ENCODE measurements at places on chromosomes 5 and 9.

DNA sequence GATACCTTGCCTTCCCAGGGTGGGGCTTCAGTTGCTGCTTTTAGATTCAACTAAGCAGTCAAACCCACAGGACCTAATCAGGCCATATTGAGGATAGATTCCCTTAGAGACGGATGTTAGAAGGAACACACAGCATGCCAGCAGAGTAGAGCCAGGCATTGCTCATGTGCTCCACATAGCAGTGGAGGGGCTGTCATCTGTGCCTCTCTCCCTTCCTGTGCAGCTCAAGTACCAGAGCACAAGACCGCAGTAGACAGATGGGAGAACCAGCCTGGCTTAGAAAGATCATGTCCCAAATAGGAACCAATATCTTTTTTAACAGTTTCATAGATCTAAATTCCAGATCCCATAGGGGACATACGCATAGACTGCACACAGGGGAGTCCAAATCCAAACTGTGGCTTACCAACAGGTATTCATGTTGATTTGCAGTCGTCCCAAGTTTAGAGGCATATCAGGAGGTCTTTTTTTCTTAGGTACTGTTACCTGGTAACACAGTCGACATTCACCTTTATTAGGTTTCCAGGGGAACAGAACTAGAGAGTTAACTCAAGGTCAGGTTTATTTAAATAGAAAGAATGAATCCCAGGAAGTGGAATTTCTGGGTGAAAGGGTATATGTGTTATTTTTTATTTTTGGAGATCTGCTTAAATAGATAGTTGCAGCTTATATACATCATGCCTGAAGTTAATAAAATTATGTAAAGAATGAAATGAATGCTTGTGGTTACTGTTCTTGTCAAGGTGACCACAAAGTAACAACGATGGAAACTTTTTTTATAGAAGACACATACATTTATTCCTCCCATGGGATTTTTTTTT is 43.5 kb upstream of the PCAT7 start:
- peaks cover 25% of the 10 kb centered on the region for H3K4me1 ChIP-seq
- H3K27me3 ChIP-seq: no peaks in the 10 kb centered on the region
- H3K36me3 ChIP-seq: no peaks in the 10 kb centered on the region
- H3K4me3 ChIP-seq: no peak overlapping the region
- H3K27ac ChIP-seq: peak overlapping the region; percentile 73

GRCh38 chr9:14441115-14441514 is 127.2 kb upstream of the NFIB start:
- no peak overlapping the region for H3K4me3 ChIP-seq
- peaks cover 16% of the 10 kb centered on the region for H3K4me1 ChIP-seq
- no peak overlapping the region for H3K27ac ChIP-seq
- H3K27me3 ChIP-seq: peaks cover 3% of the 10 kb centered on the region
- no peaks in the 10 kb centered on the region for H3K36me3 ChIP-seq

DNA sequence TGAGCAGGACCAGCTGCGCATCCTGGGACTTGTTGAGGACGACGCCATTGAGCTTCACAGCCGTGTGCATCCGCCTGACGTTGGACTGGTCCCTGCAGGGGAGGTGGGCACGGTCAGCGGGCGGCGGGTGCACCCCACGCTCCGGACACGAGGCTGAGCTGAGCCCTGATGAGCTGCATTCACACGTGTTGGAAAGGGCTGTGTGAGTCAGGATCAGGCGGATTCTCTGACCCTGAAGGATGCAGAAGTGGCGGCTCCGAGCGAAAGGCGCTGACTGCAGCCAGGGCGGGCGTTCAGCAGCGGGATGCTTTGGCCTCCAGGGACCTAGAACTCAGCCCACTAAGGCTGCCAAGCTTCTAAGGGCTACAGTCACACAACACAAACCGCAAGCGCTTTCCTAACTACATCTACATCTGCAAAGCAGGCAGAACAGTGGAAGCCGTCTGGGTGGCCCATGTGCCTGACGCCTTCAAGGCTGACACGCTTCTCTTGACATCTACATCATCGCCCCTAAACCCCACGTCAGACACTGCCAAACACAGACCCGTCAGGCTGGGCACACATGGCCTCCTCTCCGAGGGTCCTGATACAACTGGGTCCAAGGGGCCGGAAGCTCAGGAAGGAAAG is 44.9 kb downstream of the NKD2 start:
- H3K27ac ChIP-seq: no peak overlapping the region
- H3K27me3 ChIP-seq: no peaks in the 10 kb centered on the region
- peaks cover 1% of the 10 kb centered on the region for H3K4me1 ChIP-seq
- DNase-seq: no peak
- no peak overlapping the region for H3K4me3 ChIP-seq
- H3K36me3 ChIP-seq: no peaks in the 10 kb centered on the region

DNA sequence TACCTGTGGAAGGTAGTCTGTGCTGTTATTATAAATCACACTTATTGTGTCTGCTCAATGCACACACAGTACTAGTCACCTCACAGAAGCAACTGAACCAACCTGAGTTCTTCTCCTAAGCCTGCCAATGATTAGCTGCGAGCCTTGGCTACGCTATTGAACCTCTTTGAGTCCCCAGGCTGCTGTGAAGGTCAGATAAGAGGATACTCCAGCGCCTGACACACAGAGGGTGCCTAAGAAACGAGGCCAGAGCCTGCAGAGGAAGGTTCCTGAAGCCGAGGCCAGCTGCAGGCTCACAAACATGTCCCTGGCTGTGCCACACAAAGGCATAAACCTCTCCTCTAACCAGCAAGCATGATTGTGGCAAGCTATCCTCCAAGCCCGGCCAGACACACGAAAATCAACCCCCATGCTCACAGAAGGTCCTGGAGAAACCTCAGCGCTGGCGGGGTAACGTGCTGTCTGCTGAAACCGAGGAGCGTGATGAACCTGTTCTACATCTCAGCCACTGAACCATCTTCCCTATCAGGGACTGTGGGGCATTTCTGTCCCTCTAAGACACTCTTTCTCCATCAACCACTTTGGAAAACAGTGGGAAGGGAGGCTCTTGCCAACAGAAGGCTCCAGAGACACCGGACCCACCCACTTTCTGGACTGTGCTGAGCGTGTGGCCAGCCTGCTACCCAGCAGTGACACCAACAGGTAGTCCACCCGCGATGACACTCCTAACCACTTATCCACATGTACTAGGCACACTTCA is 53.2 kb upstream of the SLC25A51 start:
- no peak overlapping the region for H3K27ac ChIP-seq
- no peak overlapping the region for H3K4me3 ChIP-seq
- H3K36me3 ChIP-seq: peaks cover 25% of the 10 kb centered on the region
- DNase-seq: no peak
- H3K4me1 ChIP-seq: peaks cover 34% of the 10 kb centered on the region

- H3K27me3 ChIP-seq: peaks cover 11% of the 10 kb centered on the region
- H3K4me1 ChIP-seq: peaks cover 24% of the 10 kb centered on the region
- H3K27ac ChIP-seq: no peak overlapping the region
- H3K36me3 ChIP-seq: peaks cover 16% of the 10 kb centered on the region
- no peak for DNase-seq
These were observed 1.6 kb upstream of the PRRC1 start for GRCh38 chr5:127515693-127516440.

GRCh38 chr9:113210815-113211214 is 10.3 kb downstream of the FKBP15 start:
- peaks cover 2% of the 10 kb centered on the region for H3K4me1 ChIP-seq
- no peak for DNase-seq
- no peak overlapping the region for H3K4me3 ChIP-seq
- no peaks in the 10 kb centered on the region for H3K27me3 ChIP-seq

- no peaks in the 10 kb centered on the region for H3K27me3 ChIP-seq
- no peak for DNase-seq
- no peaks in the 10 kb centered on the region for H3K36me3 ChIP-seq
- peak overlapping the region; percentile 39 for H3K27ac ChIP-seq
These were observed 290.6 kb downstream of the PIK3R1 start for GRCh38 chr5:68505917-68506860.

DNA sequence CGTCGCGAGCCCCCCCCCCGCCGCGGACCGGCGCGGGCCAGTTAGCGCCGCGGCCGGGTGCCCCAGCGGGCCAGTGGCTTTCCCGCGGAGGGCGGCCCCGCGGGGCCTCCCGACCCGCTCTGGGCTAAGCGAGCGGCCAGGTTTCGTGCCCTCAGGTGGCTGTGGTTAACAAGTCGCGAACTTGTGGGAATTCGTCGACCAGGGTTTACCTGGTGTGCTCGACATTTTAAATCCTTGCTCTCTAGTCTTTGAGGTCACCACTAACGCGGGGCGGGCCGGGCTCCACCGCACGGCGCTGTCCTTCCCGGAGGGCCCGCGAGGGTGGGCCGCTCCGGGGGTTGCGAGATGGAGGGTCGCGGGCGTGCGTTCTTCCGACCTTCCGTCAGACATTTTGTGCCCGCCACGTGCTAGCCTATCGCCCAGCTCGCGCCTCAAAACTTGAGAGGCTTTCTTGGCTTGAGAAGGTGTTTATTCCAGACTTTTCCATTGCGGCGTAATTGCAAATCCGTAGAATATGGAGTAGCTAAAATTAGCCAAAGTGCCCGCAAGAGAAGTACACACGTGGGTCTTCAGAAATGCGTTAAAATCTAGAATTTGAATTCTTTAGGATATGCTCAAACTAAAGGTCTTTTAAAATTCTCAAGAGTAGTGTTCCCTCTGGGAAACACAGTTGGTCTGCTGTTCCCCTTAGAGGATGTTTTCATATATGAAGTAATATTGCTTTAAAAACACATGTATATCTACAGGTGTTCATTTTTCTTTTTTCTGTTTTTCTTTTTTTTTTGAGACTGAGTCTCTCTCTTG is 2.1 kb downstream of the ANP32B start:
- H3K36me3 ChIP-seq: no peaks in the 10 kb centered on the region
- H3K4me1 ChIP-seq: peaks cover 56% of the 10 kb centered on the region
- DNase-seq: no peak
- H3K27ac ChIP-seq: peak overlapping the region; percentile 87
- no peaks in the 10 kb centered on the region for H3K27me3 ChIP-seq

GRCh38 chr5:8857051-8857450 is 688.8 kb downstream of the SEMA5A start:
- no peaks in the 10 kb centered on the region for H3K36me3 ChIP-seq
- H3K27ac ChIP-seq: no peak overlapping the region
- no peak for DNase-seq
- H3K4me3 ChIP-seq: no peak overlapping the region
- no peaks in the 10 kb centered on the region for H3K27me3 ChIP-seq

DNA sequence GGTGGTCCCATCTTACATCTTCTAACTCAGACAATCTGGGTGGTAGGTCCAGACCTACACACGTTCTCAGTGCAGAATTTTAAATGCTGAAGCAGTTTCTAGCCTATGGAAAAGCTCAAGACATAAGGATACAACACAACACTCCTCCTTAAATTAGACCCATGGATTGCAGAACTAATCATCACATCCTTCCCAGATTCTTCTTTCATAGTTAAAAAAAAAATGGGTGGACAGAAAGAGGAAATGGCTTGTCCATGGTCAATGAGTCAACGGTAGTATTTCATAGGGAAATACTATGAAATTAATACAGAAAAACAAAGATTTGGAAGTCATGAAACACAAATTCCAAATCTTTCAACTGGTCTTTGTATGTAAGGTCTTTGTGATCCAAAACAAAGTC is 106.9 kb downstream of the PAPPA start:
- H3K27me3 ChIP-seq: no peaks in the 10 kb centered on the region
- no peak overlapping the region for H3K4me3 ChIP-seq
- H3K4me1 ChIP-seq: peaks cover 47% of the 10 kb centered on the region
- H3K36me3 ChIP-seq: peaks cover 51% of the 10 kb centered on the region

DNA sequence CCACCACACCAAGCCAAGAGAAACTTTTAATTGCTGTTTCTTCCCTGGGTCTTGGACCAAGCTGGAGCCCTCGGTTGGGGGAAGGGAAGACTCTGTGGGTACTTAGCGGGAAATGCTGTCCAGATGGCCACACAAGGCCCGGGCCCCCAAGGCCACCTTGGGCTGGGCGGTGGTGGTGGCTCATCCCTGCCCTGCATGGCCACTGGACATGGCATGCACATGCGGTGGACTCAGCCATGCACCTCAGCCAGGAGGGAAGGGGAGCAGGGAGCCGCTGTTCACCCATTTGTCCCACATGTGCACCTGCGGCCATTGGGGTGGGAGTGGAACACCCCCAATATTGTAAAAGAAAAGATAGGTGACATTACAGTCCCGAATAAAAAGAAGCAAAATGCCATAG is 72.4 kb downstream of the RGMB start:
- peaks cover 10% of the 10 kb centered on the region for H3K4me1 ChIP-seq
- H3K36me3 ChIP-seq: peaks cover 5% of the 10 kb centered on the region
- no peak for DNase-seq
- H3K27ac ChIP-seq: no peak overlapping the region
- no peak overlapping the region for H3K4me3 ChIP-seq
- H3K27me3 ChIP-seq: no peaks in the 10 kb centered on the region

DNA sequence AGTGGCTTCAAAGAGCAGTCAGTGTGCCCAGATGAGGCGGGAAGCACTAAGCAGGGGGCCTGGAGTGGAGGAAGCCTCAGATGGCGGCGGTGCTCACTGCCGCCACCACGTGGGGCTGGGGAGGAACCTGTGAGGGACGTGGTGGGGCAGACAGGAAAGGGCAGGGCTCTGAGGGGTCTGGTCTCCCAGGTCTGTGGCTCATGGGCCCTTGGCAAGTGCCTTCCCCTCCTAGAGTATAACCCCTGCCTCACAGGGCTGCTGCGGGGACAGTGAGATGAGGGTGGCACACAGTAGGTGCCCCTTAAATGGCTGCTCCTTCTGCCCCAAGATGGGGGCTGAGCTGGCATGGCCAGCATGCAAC is 26.6 kb downstream of the NR5A1 start:
- H3K27ac ChIP-seq: no peak overlapping the region
- DNase-seq: no peak
- peaks cover 29% of the 10 kb centered on the region for H3K27me3 ChIP-seq
- no peak overlapping the region for H3K4me3 ChIP-seq

- H3K27ac ChIP-seq: no peak overlapping the region
- peaks cover 69% of the 10 kb centered on the region for H3K36me3 ChIP-seq
- no peaks in the 10 kb centered on the region for H3K4me1 ChIP-seq
These were observed 20.6 kb downstream of the B4GALT7 start for GRCh38 chr5:177620560-177620959.

GRCh38 chr5:147972076-147972840 is 65.9 kb upstream of the C5orf46 start:
- peaks cover 19% of the 10 kb centered on the region for H3K4me1 ChIP-seq
- H3K4me3 ChIP-seq: no peak overlapping the region
- H3K27ac ChIP-seq: no peak overlapping the region

- peak; percentile 84 for DNase-seq
- H3K4me3 ChIP-seq: peak overlapping the region; percentile 69
- H3K27ac ChIP-seq: no peak overlapping the region
- peaks cover 23% of the 10 kb centered on the region for H3K4me1 ChIP-seq
These were observed 412 bp downstream of the FGF18 start for GRCh38 chr5:171419688-171420430.

GRCh38 chr5:109908366-109908765 is 218.6 kb downstream of the MAN2A1 start:
- peaks cover 28% of the 10 kb centered on the region for H3K4me1 ChIP-seq
- no peaks in the 10 kb centered on the region for H3K36me3 ChIP-seq
- no peaks in the 10 kb centered on the region for H3K27me3 ChIP-seq
- no peak overlapping the region for H3K27ac ChIP-seq

Data from osteocyte (in vitro differentiated cells).